ENCODE measurements at places on chromosomes 13 and 19.

GRCh38 chr19:50384685-50385535 is 763 bp downstream of the POLD1 start:
- DNase-seq, result no peak

- no peak for DNase-seq
Measured at GRCh38 chr13:75829830-75830229, 193.7 kb downstream of the LMO7 start.

GRCh38 chr19:33032218-33032781 is 32.4 kb downstream of the RHPN2 start:
- no peak for DNase-seq

DNA sequence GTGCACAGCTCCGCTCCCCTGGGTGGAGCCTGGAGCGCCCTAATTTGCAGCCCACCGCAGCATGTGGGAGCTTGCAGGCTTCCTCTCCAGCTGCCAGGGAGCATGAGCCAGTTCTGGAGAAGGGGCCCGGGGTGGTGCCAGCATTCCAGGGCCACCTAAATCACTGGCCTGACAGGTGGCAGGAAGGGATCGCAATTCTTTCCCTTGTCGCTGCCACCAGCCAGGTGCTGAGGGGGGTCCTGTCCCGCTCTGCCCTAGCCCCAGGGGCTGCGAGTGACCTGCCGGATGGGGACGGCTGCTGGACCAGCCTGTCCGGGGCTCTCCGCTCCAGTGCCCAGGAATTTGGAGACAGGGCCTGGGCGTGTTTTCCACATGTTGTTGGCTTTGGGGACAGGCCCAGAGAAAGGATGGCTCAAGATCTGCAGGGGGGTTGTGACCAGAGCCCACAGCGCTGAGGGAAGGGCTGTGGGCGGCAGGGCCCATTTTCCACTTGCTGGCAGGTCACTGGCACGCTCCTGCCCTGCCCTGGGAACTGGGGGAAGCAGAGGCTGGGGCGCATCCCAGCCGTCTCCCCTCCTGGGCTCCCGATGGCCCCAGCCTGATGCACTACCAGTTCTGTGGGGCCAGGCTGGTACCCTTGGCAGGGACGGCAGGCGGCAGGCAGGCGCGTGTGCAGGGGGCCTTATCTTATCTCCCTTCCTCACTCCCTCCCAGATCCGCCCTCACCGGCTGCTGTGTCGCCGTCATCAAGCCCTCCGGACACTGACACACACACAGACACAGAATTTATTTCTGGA is 9.5 kb downstream of the NDUFA11 start:
- no peak for DNase-seq

GRCh38 chr13:37067874-37068273 is 8.4 kb upstream of the SUPT20H start:
- no peak for DNase-seq

- peak; percentile 90 for DNase-seq
Measured at GRCh38 chr19:41753936-41754529, 1.3 kb upstream of the CEACAM6 start.

- DNase-seq, result peak; percentile 81
Measured at GRCh38 chr19:1851654-1852580, 3.6 kb upstream of the REXO1 start.

GRCh38 chr13:73521290-73521624 is 462.5 kb downstream of the KLF5 start:
- peak; percentile 78 for DNase-seq

GRCh38 chr19:15212711-15213110 is 11.9 kb upstream of the NOTCH3 start:
- no peak for DNase-seq

GRCh38 chr13:36000028-36000427 is 131.2 kb downstream of the DCLK1 start:
- DNase-seq, result no peak

- DNase-seq, result no peak
Measured at GRCh38 chr13:113061796-113062425, 43.7 kb upstream of the F7 start.

DNA sequence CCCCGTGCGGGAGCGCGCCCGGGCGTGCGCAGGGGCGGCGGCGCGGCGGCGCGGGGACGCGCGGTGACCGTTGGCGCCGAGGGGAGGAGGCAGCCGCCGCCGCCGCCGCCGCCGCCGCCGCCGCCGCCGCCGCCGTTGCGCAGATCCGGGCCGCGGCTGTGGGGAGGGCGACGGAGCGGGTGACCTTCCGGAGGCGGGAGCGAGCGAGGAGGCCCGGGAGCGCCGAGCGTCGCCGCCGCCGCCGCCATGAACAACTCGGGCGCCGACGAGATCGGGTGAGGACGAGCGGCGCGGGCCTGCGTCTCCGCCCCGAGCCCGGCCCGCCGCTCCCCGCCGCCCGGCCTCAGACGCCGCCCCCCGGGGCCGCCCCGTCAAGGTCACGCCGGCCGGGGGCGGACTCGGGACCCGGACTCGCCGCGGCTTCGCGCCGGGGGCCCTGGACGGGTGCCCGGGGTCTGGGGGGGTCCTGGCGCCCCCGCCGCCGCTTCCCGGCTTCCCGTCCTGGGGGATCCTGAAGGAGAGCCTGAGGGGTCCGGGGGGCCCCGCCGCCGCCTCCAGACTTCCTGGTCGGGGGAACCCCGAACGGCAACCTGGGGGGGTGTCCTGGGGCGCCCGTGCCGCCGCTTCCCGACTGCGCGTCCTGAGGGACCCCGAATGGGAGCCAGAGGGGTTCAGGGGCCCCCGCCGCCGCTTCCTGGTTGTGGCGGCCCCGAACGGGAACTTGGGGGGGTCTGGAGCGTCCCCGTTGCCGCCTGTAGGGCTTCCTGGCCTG is at the start of gene DAZAP1:
TSS of gene DAZAP1 (plus strand) at position 59 of the 772 bp plus-strand sequence. CDS start at position 247, 188 bp downstream.
- DNase-seq, result no peak

DNA sequence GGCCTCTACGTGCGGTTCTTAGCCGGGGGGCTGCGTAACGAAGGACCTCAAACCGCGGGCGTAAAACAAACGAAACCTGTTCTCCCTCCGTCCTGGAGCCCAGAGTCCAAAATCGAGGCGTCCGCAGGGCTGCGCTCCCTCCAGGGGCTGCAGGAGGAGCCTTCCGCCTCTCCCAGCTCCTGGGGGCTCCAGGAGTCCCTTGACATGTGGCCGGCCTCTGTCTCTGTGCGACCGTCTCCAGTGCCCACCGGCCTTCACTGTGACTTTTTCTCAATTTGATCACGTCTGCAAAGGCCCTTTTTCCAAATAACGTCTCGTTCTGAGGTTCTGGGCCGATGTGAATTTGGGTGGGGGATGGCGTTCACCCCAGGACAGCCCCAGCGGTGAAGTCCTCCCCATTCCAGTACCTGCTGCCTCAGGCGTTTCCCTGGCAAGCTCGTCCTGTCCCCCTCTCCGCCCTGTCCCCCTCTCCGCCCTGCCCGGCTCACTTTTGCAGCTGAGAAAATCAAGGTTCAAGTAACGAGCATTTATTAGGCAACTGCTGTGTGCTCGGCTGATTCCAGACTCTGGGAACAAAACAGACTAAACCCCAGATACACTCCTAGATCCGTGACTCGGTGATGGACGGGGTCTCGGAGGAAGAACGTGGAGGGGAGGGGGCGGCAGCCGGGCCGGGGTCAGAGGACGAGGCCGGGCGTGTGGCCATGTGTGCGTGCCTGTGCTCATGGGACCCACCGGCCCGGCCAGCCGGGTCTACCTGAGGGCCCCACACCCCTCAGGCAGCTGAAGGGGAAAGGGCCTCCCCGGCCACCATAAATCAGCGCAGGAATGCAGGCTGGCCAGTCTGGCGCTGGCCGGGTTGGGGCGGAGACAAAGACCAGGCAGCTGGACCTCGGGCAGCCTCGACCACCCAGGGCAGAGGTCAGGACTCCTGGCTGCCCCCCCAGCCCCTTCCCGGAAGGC is 28.1 kb upstream of the WDR18 start:
- no peak for DNase-seq

DNA sequence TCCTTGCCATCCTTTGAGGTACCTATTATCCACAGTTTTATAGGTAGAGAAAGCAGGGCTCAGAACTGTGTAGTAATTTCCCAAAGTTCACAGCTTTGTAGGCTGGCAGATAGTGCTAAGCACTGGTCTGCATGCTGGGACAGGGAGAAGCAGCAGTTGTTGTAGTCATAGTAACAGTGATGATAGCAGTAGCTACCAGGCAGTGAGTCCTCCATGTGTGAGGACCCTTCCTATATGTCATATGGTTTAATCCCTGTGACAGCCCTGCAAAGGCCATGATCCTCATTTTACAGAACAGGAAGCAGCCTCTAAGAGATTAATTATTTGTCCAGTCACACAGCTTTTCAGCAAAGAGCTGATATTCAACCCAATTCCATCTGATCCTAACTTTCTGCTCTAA is 21.0 kb downstream of the SERP2 start:
- no peak for DNase-seq

DNA sequence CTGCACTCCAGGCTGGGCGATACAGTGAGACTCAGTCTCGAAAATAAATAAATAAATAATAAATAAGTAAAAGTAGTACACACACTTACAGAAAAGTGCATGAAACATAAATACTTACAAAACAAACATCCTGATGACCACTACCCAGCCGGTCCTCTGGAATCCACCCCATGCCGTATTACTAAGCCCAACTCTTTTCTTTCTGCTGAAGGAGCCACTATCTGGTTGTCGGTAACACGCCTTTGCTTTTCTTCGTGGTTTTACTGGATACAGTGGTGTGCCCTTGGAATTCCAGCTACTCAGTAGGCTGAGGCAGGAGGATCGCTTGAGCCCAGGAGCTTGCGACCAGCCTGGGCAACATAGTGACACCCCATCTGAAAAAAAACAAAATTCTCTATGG is 39.4 kb downstream of the CELF5 start:
- DNase-seq, result no peak

DNA sequence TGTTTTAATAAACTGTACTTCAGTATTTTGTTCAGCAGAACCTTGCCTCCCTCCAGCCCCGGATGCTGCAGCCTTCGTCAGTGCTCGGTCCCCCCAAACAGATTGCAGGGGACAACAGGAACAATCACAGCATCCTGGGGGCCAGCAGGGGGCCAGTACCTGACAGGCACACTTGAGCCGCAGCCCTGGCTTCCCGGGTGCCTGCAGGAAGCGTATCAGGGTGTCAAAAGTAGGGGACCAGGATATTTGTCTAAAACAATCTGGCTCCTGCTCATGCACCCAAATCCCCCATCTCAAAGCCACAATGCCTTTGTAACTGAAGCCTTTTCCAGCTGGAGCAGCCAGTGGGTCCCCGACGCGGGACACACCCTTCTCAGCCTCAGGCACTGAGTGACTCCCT is 167.5 kb upstream of the TSHZ3 start:
- no peak for DNase-seq

- peak; percentile 60 for DNase-seq
Measured at GRCh38 chr13:73715911-73716510, 418.2 kb downstream of the KLF12 start.

DNA sequence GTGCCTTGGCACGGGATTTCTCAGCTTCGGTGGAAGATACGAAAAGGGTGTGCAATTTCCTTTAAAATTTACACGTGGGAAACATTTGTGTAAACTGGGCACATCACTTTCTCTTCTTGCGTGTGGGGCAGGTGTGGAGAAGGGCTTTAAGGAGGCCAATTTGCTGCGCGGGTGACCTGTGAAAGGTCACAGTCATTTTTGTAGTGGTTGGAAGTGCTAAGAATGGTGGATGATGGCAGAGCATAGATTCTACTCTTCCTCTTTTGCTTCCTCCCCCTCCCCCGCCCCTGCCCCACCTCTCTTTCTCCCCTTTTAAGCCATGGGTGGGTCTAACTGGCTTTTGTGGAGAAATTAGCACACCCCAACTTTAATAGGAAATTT is 7.2 kb downstream of the SLITRK5 start:
- no peak for DNase-seq

- no peak for DNase-seq
Measured at GRCh38 chr19:47448360-47448727, 23.3 kb downstream of the SLC8A2 start.

GRCh38 chr13:25136880-25137787 is 35.0 kb downstream of the AMER2 start:
- DNase-seq, result no peak

DNA sequence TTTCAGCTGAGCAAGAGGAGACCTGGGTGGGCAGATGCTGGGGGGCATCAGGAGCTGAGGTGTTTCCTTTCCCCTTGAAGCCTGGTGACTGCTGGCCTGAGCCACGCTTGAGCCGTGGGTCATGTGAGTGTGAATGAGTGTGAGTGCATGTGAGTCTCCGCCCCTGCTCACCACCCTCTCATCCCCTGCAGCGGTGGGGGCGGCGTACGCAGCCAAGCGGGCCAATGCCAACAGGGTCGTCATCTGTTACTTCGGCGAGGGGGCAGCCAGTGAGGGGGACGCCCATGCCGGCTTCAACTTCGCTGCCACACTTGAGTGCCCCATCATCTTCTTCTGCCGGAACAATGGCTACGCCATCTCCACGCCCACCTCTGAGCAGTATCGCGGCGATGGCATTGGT is 5.2 kb downstream of the B3GNT8 start:
- no peak for DNase-seq

DNA sequence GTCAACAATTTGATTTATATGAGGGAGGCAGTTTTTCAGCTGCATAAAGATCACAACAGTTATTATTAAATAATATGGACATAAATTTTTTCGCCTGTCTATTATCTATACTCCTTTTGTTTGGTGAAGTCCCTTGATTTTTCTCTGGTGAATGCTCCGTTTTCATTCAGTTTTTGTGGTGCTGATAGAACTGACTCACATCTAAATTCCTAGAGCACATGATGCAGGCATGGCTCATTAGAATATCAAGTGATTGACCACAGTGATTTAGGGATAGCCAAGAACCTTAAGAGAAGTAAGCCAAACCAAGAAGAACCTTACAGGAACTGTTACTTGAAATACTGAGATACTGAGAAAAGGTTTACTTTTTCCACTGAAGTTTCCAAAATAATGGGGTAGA is 208.9 kb downstream of the PRR20E start:
- DNase-seq, result no peak

GRCh38 chr13:108267347-108267746 is 2.2 kb upstream of the TNFSF13B start:
- DNase-seq, result no peak

DNA sequence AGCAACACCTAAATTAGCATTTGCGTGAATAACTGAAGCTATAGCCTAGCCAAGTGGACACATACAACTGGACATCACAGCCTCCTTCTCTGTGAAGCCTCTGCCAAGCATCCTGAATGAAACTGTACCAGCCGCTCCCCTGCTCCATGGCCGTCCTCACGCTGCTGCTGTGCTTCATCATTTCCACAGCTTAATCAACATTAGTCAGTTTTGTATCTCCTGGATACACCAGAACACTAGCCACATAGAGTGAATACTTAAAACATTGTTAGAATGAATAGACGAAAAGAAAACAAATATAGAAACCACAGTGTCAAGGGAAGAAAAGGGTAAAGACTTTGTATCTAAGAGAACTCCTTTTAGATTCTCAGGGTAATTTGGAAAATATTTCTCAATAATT is 1526.9 kb downstream of the EFNB2 start:
- DNase-seq, result no peak

DNA sequence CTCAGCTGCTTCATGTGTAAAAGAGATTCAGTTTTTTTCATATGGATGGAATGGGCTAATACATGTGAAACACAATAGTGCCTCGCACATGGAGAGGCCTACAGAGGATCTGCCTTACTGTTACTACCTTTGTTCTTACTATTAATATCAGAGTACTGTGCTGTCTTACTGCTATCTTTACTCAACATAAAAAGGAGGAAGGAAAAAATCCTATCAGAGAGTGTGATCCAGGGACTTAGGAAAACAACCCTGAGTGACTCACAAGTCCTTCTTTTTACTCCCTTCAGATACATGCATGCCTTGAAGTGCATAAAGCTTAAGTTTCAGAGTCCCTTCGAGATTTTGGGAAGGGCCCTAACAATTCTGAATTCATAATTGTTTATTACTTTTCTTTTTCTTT is 136.8 kb downstream of the TBC1D4 start:
- DNase-seq, result no peak

- DNase-seq, result no peak
Measured at GRCh38 chr13:66543780-66544179, 686.4 kb downstream of the PCDH9 start.
